ENCODE measurements at places on chromosomes 3 and 15.
A peak's percentile ranks its signal among the peaks of the same experiment; 100 is the strongest.

GRCh38 chr3:69174871-69175737 is 52.7 kb upstream of the LMOD3 start:
- no peak for DNase-seq

- DNase-seq = no peak
Measured at GRCh38 chr3:196585044-196585757, 16.7 kb downstream of the FBXO45 start.

DNA sequence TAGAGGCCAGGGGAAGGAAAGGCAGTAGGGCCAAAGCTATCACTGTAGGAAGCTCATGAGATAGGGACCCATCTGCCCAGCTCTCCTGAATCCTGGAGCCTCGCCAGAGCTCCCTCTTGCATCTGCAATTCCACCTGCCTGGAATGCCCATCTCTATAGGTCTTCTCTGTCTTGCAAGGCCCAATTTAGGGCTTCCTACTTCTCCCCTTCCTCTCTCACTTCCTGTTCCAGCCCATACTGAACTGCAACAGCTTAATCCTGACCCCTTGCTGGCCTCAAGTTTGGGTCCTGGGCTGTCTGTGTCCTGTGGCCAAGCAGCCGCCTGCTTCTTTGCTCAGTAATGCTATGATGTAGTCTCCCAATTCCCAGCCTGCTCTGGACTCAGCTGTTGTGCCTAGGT is 3.6 kb upstream of the PTPN23 start:
- no peak for DNase-seq

DNA sequence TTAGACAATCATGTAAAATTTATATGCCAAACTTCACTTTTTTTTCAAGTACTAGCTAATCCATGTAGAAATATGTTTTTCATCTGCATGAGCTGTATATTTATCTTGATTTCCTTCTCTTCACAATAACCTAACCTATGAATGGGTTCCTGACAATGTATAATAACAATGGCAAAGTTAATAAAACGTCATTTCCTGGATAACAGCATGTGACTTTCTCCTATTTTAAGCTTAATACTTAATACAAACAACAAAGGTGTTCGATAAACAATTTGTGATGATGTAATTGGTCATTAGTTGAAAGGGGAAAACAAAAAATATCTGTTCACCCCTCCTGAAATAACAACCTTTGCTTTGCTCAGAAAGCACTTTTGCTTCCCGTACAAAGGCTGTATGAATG is 20.4 kb downstream of the CD200 start:
- no peak for DNase-seq

GRCh38 chr15:64314456-64314855 is 41.5 kb downstream of the CSNK1G1 start:
- no peak for DNase-seq

- DNase-seq = no peak
Measured at GRCh38 chr15:73709686-73710085, 25.5 kb downstream of the CD276 start.

DNA sequence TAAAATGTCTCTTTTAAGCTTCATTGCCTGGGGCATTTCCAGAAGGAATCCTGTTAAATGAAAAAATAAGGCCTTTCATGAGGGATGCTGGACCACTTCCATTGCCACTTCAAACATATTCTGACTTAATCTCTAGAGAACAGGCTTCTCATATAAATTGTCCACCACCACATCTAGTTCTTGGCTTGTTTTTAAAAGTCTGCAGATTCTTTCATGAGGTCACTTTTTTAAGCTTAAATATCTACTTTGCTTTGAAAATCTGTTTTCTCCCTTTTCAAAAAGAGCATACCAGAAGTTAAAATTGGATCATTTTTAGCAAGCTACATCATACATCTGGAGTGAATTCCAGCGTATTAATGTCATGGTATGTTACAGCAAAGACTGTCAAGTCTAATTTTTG is 131.6 kb downstream of the C3orf70 start:
- no peak for DNase-seq

GRCh38 chr15:59002418-59002859 is 15.0 kb downstream of the RNF111 start:
- no peak for DNase-seq

DNA sequence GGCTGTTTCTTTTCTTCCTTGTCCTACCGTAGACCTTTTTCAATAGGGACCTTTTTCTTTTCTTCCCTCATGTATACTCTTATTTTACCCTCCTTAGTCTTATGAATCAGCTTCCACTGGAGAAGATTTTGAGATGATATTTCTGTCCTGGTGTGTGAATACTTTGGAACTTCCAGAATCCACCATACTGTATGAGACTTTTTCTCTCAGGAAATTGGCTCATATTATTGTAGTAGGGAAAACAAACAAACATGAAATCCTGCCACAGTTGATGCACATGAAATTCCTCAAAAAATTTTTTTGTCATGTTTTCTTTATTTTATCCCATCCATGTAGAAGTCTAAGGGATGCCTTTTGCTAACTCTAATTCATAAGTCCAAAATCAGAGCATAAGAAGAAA is 289.3 kb upstream of the PLSCR5 start:
- no peak for DNase-seq

DNA sequence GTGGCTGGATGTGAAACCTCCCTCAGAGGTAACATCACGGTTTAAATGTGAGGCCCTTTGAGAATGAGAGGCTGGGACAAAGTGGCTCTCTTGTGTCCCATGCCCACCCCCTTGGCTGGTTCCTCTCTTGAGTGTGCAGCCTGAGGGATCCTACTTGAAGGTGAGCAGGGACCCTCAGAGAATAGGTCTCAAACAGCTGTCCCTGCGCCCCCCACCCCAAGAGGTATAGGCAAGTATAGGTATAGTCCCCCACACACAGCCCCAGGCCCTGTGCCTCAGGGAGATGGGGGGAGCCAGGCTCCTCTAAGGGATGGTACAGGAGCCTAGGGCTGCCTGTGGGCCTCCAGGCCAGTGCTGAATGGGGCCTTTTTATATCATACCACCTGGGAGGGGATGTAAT is 61.9 kb downstream of the ISG20 start:
- DNase-seq = no peak

- DNase-seq = no peak
Measured at GRCh38 chr3:133525435-133525834, 48.1 kb upstream of the CDV3 start.

GRCh38 chr3:170420307-170420821 is 1.7 kb downstream of the CLDN11 start:
- no peak for DNase-seq

- no peak for DNase-seq
Measured at GRCh38 chr15:69755551-69756310, 303.1 kb downstream of the RPLP1 start.

- no peak for DNase-seq
Measured at GRCh38 chr3:76502076-76502475, 537.8 kb upstream of the ROBO2 start.

GRCh38 chr3:106957029-106957428 is 420.2 kb upstream of the CCDC54 start:
- DNase-seq = no peak

DNA sequence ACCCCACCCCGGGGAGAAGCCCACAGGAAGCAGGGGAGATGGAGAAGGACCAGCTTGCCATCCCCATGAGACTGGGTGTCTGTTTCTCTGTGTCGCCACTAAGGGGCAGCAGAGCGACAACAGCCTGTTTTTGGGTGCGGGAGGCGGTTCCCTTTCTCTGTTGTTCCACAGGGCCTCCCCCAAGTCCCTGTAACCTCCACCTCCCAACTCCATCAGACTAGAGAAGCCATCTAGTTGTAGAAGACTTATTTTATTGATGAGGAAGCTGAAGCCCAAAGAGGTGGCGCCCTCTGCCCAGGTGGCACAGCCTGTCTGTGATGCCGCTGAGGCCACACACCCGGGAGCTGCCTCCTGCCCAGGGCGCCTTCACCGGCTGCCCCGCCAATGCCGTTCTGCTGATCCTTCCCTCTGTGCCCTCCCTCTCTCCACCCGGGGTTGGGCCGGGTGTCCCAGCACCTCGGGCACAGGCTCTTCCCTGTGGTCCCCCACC is 3.9 kb upstream of the CCDC9B start:
- peak; percentile 69 for DNase-seq

- DNase-seq = no peak
Measured at GRCh38 chr3:168532135-168532534, 436.4 kb upstream of the GOLIM4 start.

DNA sequence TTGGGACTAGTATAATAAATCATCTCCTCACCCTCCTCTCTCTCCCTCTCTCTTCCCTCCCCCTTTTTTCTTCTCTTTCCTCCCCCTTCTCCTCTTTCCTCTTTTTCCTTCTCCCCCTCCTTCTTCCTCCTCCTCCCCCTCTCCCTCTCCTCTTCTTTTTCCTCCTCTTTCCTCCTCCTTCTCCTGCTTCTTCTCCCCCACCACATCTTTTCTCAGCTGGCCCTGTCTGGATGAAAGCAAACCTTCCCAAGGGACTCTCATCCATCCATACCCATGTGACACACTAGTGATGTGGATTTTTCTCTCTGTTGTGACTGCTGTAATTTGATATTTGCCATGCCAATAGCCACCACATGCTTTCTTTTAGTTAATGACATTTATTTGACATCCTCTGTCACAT is 127.2 kb downstream of the EBLN2 start:
- DNase-seq = no peak

DNA sequence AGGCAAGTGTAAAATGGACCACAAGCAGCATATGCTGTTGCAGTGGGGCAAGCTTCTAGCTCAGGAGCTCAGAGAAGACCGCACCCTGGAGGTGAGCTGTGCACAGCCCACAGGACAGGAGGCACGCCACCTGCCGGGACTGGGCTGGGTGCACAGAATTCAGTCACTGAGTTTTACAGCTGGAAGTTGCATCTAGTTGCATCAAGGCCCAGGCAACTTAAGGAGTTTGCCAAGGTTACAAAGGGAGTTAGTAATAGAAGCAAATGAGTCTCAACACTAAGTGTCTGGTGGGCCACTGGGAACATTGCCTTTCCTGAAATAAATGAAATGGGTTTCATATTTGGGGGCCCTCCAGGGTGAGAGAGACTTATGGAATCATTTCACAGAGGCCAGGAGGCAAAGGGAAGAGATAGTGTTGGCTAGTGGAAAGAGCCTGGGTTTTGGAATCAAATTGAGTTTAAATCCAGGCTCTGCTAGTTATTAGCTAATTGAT is 36.0 kb upstream of the TIMP4 start:
- peak; percentile 89 for DNase-seq

GRCh38 chr3:132880986-132881385 is 157.2 kb upstream of the TMEM108 start:
- DNase-seq = no peak

DNA sequence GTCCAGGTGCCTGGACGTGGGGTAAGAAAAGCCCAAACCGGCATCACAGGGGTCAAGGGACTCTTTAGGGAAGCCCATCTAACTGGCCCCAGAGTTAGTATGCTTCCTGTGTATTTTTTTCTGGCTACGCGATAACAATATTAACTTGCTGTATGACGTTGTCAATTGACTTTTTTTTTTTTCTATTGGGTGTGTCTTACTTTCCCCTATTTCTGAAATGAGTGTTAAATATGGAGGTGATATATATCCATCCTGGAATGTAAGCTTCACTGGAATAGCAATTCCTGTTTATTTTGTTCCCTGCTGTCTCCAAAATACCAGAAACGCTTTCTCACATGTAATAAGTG is 598 bp upstream of the GMNC start:
- DNase-seq = peak; percentile 19

GRCh38 chr3:183884097-183884426 is 618 bp downstream of the PARL start:
- DNase-seq = no peak

DNA sequence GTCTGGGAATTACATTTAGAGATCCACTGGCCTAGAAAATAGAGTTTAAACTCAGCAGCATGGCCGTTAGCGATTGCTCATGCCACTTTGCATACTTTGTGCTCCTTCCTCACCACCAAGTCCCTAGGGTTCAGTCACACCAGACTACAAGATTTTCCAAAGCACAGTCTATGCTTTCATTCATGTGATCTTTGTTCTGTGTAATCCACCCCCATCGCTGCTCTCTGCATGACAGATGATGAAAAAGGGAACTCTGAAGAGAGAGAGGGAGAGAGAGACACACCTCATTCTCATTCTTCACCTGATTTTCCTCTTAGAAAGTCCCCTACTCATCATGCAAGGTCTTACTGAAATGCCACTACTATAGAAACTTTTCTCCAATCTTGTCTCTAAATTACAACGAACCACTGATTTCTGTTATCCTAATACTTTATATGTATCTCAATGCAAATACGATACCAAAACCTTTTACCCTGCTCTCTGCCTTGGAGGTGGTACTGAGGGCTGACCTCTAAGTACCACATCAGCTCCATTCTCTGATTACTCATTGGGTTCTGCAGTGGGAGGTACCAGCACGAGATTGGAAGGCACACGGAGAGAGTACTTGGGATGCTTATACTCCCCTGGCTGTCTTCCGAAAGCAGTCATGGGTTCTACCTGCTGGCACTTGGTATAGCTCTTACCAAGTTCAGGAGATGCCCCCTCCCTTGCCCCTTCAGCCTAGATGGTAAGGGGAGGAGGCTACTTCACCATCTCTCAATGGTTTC is 1.1 kb upstream of the PARP15 start:
- DNase-seq = no peak

GRCh38 chr3:194565597-194566190 is 67.5 kb downstream of the TMEM44 start:
- peak; percentile 74 for DNase-seq

DNA sequence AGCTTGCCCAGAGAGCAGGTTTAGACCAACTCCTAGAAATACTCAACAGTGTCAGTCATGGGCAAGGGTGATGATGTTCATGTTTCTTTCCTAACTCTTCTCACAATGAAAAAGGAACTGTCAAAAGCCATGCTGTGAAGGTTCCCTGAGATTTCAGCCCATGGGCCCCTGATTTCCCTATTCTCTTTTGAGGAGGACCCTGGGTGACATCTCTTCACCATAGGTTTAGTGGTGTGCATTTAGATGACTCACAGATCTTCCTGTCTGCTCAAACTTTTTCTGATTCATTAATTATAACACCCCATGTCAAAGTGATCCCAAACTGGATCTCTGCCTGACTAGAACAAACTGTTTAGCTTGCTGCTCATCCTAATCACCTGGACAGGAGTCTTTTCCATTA is 108.0 kb downstream of the BBX start:
- DNase-seq = no peak

GRCh38 chr3:9397906-9398699 is 688 bp downstream of the SETD5 start:
- no peak for DNase-seq

GRCh38 chr3:184733181-184733580 is 21.3 kb upstream of the MAGEF1 start:
- DNase-seq = peak; percentile 55

GRCh38 chr3:54486317-54486716 is 364.0 kb downstream of the CACNA2D3 start:
- no peak for DNase-seq

GRCh38 chr15:97680606-97681220 is 279.8 kb upstream of the ARRDC4 start:
- DNase-seq = no peak

DNA sequence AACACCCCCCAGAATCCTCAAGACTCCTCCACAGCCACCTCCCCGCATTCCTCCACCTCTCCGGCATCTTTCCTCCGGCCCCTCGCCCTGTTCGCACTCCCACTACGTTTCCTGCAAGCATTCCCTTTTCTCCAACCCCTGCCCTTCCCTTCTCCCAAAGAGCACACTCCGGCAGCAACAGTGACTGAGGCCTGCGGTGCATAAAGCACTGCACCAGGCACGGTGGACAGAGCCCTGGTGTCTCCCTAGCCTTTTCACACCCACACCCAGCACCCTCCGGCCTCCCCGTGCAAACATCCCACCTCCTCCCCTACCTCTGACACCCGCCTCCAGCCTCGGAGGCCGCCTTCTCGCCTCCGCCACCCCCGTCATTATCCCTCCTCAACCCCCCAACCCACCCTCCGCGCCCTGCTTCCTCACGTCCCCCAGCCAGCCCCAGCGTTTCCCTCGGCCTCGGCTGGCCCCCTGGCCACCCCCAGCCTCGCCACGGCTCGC is 577 bp downstream of the ZNF148 start:
- DNase-seq = peak; percentile 36

Measured in PC-3 (cell line).